Lung (tissue), 17 donors: ENCODE measurements at places on chromosomes 7 and 10. TPM values are rescaled to one million over a fixed set of nuclear protein-coding genes. Genes with fewer than 3 reads are reported as not detected.

GRCh38 chr7:44103923-44104859 is at the start of gene AEBP1:
AEBP1 (plus strand) TSS chr7:44104345; CDS start chr7:44104666, 321 bp downstream.
- H3K27me3 ChIP-seq: no peaks in the 10 kb centered on the region
- peak; percentile 67 for DNase-seq
- H3K4me3 ChIP-seq: peak within 1 kb of the TSS; percentile 34
- no peak within 1 kb of the TSS for H3K27ac ChIP-seq
- H3K4me1 ChIP-seq: peaks cover 4% of the 10 kb centered on the region

- no peak overlapping the region for H3K27ac ChIP-seq
- no peak for DNase-seq
- H3K4me3 ChIP-seq: no peak overlapping the region
- H3K4me1 ChIP-seq: no peaks in the 10 kb centered on the region
These were observed 631.0 kb upstream of the ANKRD30A start for GRCh38 chr10:36494371-36494770.

GRCh38 chr7:95253986-95254385 is 70.3 kb downstream of the PON1 start:
- no peak for DNase-seq
- H3K4me3 ChIP-seq: no peak overlapping the region
- no peak overlapping the region for H3K27ac ChIP-seq
- no peaks in the 10 kb centered on the region for H3K27me3 ChIP-seq
- H3K4me1 ChIP-seq: no peaks in the 10 kb centered on the region

DNA sequence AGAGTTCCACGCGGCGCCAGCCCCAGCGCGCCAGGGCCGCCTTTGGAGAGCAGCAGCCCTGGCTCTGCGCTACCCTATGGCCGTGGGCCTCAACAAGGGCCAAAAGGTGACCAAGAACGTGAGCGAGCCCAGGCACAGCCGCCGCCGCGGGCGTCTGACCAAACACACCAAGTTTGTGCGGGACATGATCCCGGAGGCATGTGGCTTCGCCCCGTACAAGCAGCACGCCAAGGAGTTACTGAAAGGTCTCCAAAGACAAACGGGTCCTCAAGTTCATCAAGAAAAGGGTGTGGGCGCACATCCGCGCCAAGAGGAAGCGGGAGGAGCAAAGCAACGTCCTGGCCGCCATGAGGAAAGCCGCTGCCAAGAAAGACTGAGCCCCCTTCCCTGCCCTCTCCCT is 144.1 kb downstream of the SRPK2 start:
- H3K4me3 ChIP-seq: no peak overlapping the region
- H3K27ac ChIP-seq: peak overlapping the region; percentile 41
- H3K27me3 ChIP-seq: no peaks in the 10 kb centered on the region

GRCh38 chr7:86664486-86664885 is 20.8 kb downstream of the GRM3 start:
- H3K4me3 ChIP-seq: no peak overlapping the region
- no peaks in the 10 kb centered on the region for H3K27me3 ChIP-seq
- DNase-seq: no peak
- no peaks in the 10 kb centered on the region for H3K36me3 ChIP-seq
- no peak overlapping the region for H3K27ac ChIP-seq

GRCh38 chr7:30681815-30682211 is 443 bp downstream of the CRHR2 start:
- no peaks in the 10 kb centered on the region for H3K36me3 ChIP-seq
- no peaks in the 10 kb centered on the region for H3K4me1 ChIP-seq
- no peak overlapping the region for H3K27ac ChIP-seq
- peak overlapping the region; percentile 25 for H3K4me3 ChIP-seq

DNA sequence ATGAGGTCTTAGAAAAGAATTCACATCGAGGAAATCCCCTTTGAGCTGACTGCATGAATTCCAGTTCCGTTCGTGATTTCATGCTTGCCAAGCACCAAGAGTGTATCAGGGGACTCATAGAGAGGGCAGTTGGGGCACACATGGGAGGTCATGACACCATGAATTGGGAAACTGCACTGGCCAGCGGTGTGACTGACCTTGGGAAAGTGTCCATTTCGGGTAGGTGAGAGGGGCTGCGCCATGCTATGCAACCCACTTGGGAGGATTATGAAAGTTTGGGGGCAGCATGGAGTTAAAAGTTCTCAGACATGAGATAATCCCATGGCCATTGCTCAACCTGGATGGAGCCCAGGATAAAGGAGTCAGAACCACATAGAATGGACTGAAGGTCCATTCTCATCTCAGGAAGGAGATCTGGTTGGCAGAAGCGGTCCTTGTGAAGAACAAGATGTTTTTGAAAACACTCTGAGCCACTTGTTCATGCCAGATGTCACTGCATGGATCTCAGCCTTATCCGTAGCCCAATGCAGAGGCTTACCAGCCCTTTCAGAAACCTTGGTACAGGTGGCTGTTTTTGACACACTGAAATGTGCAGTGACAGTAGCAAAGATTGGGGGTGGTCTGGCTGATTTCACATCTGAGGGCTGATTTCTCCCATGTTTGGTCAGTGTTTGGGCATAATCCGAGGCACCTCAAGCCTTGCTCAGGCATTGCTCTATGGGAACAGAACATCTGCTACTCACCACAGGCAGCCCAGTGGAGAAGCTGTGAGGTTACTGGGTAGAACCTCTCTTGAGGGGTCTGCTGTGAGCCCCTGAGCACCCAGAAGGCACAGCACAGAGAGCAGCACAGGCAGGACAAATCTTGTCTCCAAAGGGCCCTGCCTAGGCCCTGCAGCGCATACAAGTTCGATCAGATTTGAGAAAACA is 252.3 kb downstream of the CXCL12 start:
- H3K36me3 ChIP-seq: no peaks in the 10 kb centered on the region
- H3K27ac ChIP-seq: no peak overlapping the region
- H3K27me3 ChIP-seq: no peaks in the 10 kb centered on the region
- no peaks in the 10 kb centered on the region for H3K4me1 ChIP-seq

DNA sequence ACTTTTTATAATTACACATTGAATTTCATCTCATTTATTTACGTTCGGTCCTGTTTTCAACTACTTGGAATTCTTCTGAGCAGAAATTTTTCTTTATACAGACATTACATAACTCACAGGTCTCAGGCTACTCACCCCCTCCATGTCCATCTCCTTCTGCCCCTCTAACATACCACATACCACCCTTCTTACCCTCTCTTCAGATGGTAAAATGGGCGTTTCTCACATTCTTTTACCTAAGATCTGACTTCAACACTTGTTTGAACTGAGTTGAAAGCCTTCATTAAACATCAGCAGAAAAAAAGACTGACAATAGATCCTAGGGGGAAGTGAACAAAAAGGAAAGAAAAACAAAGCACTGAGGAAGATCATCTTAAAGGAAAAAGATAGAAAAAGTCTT is 309.7 kb downstream of the CTNNA3 start:
- H3K27me3 ChIP-seq: no peaks in the 10 kb centered on the region
- H3K27ac ChIP-seq: no peak overlapping the region
- no peaks in the 10 kb centered on the region for H3K4me1 ChIP-seq

- no peak for DNase-seq
- no peak overlapping the region for H3K27ac ChIP-seq
- H3K36me3 ChIP-seq: no peaks in the 10 kb centered on the region
- no peaks in the 10 kb centered on the region for H3K4me1 ChIP-seq
- no peak overlapping the region for H3K4me3 ChIP-seq
These were observed 4.8 kb downstream of the PANK1 start for GRCh38 chr10:89640241-89640640.

GRCh38 chr10:67098461-67098860 is 172.6 kb downstream of the LRRTM3 start:
- no peak overlapping the region for H3K4me3 ChIP-seq
- H3K36me3 ChIP-seq: no peaks in the 10 kb centered on the region
- no peaks in the 10 kb centered on the region for H3K27me3 ChIP-seq
- no peak overlapping the region for H3K27ac ChIP-seq

DNA sequence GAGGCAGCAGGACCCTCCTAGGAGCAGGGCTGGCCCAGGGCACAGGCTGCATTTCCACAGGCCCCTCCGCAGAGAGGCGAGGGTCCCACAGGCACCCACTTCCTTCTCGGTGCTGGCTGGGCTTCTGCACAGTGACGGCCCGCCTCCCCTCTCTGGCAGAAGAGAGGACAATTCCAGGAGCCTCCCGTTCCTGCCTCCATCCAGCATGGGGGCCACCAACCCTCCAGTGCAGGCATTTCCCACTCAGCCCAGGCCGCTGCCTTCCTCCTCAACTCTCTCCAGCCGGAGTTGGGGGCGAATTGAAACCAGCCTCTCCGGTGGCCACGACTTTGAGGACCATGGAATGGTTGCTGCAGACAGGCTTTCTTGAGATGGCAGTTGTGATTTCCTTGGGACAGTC is 125.0 kb upstream of the PPP2R2D start:
- no peak for DNase-seq
- H3K4me3 ChIP-seq: no peak overlapping the region
- H3K36me3 ChIP-seq: no peaks in the 10 kb centered on the region
- no peak overlapping the region for H3K27ac ChIP-seq

DNA sequence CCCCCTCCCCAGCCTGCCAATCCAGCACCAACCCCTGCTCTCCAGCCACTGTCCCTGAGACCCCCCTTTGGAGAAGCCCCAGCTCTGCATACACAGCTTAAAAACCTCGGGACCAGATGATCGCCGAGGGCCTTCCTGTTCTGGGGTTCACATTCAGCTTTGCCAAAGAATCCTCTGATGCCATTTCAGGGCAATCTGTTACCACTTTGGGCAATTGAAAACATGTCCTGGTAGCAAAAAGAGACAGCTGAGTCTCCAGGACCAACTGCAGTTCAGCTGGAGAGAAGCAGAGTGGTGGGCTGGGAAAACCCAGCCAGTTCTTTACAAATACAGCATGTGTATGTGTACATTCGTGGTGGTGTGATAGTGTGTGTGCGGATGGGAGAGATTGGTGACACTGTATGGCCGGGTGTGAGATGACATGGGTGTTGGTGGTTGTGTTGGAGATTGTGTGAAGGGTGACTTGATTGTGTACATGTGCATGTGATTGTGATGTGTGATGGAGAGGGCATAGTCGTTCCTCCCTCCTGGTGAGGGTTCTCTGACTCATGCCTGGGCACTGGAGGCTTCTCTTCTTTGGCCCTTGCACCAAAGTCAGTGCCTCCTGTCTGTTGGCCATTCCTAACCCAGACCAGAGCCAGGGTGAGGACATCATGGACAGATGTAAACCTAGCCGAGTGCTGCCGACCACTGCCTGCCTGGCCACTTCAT is 48.5 kb upstream of the AQP1 start:
- no peaks in the 10 kb centered on the region for H3K4me1 ChIP-seq
- DNase-seq: no peak
- H3K27me3 ChIP-seq: no peaks in the 10 kb centered on the region

DNA sequence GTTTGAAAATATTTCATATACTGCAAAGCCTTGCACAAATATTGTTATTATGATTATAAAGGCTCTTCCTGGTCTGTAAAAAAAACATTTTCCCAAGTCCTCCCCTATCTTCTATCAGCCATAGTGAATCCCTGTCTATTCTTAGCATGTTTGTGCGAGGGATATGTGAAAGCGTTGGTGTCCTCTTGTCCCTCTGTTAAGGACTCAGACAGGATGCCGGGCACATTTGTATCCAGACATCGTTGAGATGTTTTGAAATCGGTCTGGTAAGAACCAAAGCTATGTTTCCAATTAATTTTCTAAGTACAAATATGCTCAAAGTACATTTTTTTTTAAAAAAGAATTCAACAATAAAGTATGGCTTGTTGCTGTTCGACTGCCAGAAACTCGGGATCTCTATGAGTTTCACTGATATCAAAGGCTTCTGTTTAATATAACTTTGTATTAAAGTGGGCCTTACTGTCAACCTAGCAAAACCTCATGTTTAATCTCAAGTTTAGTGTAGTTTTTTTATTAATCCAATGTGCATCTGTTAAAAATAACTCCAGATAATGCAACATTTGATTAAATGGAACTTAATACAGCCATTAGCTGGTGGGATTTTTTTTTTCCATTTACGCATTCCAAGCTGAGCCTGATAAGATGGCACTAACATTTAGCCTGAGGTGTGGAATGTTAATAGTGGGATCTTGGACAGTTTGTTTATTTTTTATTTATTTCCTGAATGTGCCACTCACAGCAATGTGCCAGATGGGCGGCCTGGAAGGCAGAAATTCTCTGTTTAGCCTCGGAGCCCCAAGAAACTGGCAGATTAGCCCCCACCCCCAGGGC is 754.3 kb downstream of the LRMDA start:
- peak; percentile 55 for DNase-seq
- no peak overlapping the region for H3K27ac ChIP-seq
- H3K36me3 ChIP-seq: no peaks in the 10 kb centered on the region

GRCh38 chr7:43240565-43240964 is 128.1 kb downstream of the HECW1 start:
- no peak overlapping the region for H3K4me3 ChIP-seq
- no peaks in the 10 kb centered on the region for H3K4me1 ChIP-seq
- H3K27ac ChIP-seq: no peak overlapping the region
- H3K27me3 ChIP-seq: no peaks in the 10 kb centered on the region
- no peaks in the 10 kb centered on the region for H3K36me3 ChIP-seq

GRCh38 chr10:26780793-26781601 is 79.8 kb downstream of the ABI1 start:
- no peak for DNase-seq
- H3K27me3 ChIP-seq: no peaks in the 10 kb centered on the region
- H3K36me3 ChIP-seq: no peaks in the 10 kb centered on the region
- H3K4me1 ChIP-seq: no peaks in the 10 kb centered on the region

GRCh38 chr10:132848291-132848701 is 62.3 kb upstream of the NKX6-2 start:
- no peak overlapping the region for H3K4me3 ChIP-seq
- H3K36me3 ChIP-seq: no peaks in the 10 kb centered on the region
- no peaks in the 10 kb centered on the region for H3K4me1 ChIP-seq
- no peak overlapping the region for H3K27ac ChIP-seq
- peak; percentile 24 for DNase-seq

DNA sequence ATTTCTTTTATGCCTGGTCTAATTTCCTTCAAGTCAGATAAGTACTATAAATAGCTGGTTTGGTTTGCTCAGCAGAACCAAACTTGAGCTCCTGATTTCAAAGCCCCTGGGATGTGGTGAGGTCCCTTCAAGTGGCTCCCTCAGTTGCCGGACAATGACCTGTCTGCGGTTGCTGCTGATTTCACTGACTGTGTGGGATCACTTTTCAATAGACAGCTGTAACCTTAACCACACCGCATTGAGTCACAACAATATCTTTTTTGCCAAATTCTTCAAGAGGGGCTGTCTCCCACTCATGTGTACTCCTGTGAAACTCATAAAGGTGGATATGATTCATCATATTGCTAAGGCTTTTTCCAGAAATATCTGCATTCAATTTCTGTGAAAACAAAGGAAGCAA is 23.1 kb upstream of the ITGA8 start:
- no peak overlapping the region for H3K4me3 ChIP-seq
- H3K27ac ChIP-seq: no peak overlapping the region
- H3K4me1 ChIP-seq: no peaks in the 10 kb centered on the region
- no peaks in the 10 kb centered on the region for H3K27me3 ChIP-seq
- DNase-seq: no peak

GRCh38 chr7:47813620-47814260 is 134.5 kb downstream of the PKD1L1 start:
- no peaks in the 10 kb centered on the region for H3K36me3 ChIP-seq
- H3K4me1 ChIP-seq: peaks cover 6% of the 10 kb centered on the region
- DNase-seq: no peak
- H3K27me3 ChIP-seq: no peaks in the 10 kb centered on the region
- H3K27ac ChIP-seq: no peak overlapping the region
- no peak overlapping the region for H3K4me3 ChIP-seq

HOXA4 gene
- 4.4 TPM for total RNA-seq

ACTL6B gene
- not detected for total RNA-seq

PTF1A gene
- total RNA-seq: not detected

GFRA1 gene
- total RNA-seq: 30.4 TPM

INA gene
- total RNA-seq: 0.31 TPM

TRPV5 gene
- total RNA-seq: not detected

ZPBP gene
- 0.25 TPM for total RNA-seq

VWDE gene
- total RNA-seq: 0.68 TPM

MKX gene
- total RNA-seq: 3.5 TPM

SOSTDC1 gene
- total RNA-seq: 6.1 TPM

FXYD4 gene
- total RNA-seq: 3.9 TPM

IKZF1 gene
- 20.7 TPM for total RNA-seq

NKX1-2 gene
- total RNA-seq: 0.06 TPM

GRB10 gene
- total RNA-seq: 57.4 TPM

EPO gene
- total RNA-seq: not detected
